Dermis blood vessel endothelial cell (primary cell): ENCODE measurements at places on chromosomes 1 and 21.

- no peak for DNase-seq
Observed at GRCh38 chr1:31976401-31976800, 37.3 kb upstream of the KHDRBS1 start.

DNA sequence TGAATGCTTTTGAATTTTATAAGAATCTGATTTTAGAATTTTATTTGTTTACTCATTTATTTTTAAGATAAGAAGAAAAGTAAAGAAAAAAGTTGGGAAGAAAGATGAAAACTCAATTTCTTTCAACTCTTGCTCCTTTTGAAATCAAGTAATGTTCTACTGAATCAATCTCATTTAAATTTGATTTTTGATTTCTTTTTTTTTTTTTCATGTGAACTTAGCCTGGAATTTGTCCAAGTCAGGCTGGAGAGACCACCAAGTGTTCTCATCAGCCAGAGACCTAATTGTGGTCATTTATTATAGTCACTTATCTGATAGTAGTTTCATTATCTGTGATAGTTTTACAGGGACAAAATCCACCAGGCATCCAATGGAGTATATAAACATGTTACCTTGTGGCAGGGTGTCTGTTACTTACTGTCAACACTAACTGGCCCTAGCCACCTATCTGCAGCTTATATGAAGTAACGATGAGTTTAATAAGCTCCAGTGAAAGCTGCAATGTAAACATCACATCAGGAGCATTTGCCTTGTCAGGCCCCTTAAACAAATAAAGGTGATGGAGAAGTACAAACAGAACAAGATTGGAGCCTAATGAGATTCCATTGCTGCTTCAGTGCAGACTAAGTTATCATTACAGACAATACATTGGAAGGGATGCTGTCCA lies 39.2 kb downstream of the HLX start:
- no peak for DNase-seq

GRCh38 chr1:44315521-44315920 lies 39.5 kb downstream of the ERI3 start:
- no peak for DNase-seq

DNA sequence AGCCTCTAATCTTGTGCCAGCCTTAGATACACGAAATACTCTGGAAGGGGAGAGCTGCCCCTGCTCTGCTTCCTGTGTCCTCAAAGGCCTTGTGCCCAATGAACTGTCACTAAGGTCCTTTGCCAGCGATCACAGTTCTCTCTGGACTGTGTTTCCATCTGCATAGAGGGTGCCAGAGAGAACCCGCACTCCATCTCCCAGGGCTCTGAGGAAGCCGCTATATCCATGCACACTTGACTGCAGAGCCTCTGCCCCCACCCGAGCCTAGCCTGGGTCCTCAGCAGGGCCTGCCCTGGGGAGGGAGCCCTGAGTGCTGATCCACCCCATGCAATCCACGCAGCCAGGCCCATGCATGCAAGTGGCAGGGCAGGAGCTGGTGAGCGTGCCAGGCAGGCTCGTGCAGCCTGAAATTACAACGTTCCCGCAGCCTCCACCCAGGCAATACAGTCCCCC lies 30.6 kb upstream of the KIF21B start:
- DNase-seq = no peak

- no peak for DNase-seq
Observed at GRCh38 chr21:35048183-35048601, 910 bp downstream of the RUNX1 start.

DNA sequence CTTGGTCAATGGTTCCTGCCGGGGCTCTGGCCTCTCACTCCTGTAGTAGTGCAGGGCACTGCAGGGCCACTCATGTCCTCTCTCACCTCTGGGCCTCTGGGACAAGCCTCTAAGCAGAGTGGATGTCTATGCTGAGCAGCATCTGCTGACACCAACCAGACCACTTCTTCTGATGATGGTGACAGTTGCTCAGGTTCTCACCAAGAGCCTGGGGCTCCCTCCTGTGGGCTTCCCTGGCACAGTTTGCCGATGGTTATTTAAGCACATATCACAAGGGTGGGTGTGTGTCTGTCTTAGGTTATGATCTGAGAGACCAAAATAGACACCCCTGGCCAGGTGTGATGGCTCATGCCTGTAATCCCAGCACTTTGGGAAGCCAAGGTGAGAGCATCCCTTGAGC lies 17.4 kb upstream of the GPR137B start:
- no peak for DNase-seq

DNA sequence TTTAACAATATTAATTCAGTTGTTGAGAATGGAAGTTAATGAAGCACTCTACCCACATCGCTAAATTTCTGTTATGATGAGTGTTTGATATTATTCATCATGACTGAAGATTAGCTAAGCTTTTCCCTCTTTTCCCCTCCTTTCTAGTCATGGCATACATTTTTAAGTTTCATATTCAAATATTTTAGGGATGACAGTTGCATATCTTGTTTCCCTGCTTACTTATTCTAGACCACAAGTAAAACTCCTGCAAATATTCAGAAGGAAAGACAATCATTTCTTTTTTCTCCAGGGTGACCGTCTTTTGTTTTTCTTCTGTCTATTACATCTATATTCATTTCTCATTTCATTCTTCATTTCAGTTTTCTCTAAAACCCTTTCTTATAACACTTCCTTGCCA lies 906.0 kb downstream of the ADGRL2 start:
- no peak for DNase-seq

GRCh38 chr1:70438529-70438928 lies 27.5 kb downstream of the CTH start:
- no peak for DNase-seq

- DNase-seq = no peak
Observed at GRCh38 chr1:186429017-186429416, 31.9 kb downstream of the PDC start.

GRCh38 chr1:164640686-164641352 lies 81.8 kb downstream of the PBX1 start:
- no peak for DNase-seq

DNA sequence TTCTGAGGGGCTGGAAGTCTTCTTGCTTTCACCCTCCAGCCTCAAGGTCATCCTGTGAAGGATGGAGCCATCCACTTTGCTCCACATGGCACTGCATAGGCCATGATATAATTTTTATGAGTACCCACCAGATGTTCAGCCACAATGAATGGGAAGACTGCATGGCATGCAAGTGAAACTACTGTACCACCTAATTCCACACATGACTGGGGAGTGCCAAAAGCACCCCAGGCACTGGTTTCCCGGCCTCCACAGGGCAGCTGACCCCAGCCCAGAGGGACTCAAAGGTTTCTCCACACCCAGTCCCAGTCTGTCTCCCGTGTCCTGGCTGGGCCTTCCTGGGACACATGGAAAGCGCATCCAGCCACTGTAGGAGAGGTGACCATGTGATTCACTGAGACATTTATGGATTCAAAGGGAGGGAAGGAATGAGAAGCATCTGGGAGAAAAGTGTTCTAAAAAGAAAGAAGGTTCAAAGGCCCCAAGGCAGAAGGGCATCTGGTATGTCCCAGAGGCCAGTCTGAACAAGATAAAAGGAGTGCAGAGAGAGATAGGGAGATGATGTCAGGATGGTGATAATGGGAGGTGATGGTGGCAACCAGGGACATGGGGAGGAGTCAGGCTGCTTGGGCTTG lies 12.1 kb downstream of the RHOU start:
- no peak for DNase-seq

- DNase-seq = no peak
Observed at GRCh38 chr1:186715887-186716809, 35.9 kb upstream of the PTGS2 start.

- DNase-seq = no peak
Observed at GRCh38 chr1:160708801-160709200, 2.8 kb downstream of the CD48 start.

DNA sequence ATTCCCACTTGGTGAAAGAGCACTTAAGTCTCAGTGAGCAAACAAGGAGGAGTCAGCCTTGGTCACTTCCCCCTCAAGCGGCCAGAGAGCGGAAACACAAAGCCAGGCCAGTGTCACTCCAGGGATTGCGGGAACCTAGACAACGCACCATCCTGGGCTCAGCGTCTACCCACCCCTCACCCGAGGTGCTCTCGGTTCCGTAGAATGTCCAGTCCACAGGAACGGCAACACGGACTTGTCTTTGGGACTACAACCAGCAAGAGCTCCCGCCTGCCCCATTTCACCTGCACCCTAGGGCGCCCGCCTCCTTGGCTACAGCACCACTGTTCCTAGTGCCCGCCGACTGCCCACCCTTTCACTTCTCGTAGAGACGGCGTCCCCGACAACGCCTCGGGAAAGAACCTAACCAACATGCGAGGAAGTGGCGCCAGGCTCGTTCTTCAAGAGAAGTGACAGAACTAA lies 509 bp downstream of the GDAP2 start:
- peak; percentile 78 for DNase-seq

DNA sequence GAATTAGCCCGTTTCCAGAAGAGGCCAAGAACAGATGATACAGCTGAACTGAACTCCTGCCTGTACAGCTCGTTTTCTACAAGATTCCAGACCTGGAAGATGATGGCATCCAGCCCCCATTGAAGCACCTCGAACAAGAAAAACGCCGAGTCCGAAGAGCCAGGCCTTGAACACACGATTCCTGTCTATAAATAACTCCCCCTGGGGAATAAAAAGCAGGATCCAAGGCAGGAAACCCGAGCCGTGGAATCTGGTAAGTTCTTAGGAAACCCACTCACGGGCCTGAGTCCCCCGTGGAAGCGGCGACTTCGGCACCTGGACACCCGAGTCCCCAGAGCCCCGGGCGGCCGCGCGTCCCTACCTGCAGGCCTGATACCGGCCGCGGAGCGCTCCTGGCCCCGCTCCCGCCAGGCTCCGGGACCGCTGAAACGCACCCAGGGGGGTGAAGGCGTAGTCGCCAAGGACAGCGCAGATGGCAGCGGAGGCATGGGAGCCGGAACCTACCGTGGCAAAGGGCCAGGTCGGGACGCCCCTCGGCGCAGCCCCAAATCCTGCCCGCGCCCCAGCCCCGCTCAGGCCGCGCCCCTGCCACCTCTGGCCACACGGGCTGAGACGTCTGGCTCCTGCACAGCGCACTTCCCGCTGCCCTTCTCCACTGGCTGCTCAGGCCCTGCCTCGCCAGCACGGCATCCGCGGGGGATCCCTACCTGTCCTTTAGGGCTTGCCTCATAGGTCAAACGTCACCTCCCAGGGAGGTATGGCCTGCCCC lies 14.0 kb upstream of the HLCS start:
- peak; percentile 22 for DNase-seq

DNA sequence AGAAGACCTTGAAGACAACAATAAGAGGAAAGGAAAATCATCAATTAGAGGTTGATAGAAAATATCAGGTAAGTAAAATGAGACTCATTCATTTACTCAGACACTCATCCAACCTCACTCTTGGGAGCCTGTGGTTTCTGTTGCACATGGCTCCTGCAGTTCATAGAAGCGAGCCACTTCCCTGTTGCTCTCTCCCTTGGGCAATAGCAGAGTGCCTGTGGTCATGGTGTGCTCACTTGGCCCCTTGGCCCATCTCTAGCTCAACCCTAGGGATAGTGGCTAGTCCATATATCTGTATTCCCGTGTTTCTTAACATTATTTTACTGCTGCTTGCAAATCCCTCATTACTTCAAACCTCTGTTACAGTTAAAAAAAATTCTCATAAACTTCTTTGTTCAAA lies 368.6 kb downstream of the PTPRC start:
- DNase-seq = no peak

DNA sequence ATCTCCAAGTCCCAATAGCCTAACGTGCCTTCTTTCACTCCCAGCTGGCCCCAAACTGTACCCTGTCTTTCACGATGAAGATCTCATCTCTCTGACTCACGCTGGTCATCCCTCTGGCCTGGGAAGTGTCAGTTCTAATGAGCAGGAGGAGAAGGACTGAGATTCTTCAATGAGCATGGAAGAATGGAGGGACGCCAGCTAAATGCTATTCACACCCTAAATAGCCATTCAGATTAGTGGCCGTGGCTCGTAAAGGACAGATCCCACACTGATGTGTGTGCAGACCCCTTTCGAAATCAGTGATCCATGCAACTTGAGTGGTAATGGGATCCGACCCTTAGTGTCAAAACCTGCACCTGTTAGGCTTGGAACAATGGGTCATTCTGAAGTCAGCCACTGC lies 75.9 kb upstream of the SMYD2 start:
- no peak for DNase-seq

DNA sequence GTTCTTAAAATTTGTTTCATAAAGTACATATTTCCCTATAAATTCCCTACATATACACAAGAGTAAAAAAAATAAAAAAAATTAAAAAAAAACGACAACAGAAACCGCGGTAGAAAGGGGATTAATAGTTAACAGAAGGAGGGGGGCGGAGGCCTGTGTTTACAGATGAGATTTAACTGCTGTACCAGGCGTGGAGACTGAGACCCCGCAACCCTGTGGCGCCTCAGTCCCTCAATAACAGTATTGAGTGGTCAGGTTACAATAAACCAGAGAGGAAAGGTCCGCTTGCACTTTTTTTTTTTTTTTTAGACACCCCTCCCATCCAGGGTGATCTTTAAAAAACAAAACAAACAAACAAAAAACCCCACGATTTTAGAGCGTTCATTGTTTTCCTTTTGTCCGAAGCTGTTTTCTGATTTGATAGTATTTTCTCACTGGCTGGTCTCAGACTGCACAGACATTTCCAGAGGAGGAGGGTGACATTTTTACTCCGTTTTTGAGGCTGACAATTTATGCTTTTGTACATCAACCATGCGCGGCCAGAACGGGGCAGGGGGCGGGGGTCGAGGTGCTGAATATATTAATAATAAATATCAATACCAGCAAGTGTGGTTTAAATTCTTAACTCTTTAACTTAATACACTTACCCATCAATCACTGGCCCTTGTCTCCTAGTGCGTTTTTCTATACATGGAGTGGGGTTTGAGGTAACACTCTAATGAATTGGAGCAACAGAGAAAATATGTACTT lies 1223.9 kb downstream of the BRINP3 start:
- no peak for DNase-seq

- no peak for DNase-seq
Observed at GRCh38 chr1:196531737-196532524, 76.3 kb downstream of the KCNT2 start.

DNA sequence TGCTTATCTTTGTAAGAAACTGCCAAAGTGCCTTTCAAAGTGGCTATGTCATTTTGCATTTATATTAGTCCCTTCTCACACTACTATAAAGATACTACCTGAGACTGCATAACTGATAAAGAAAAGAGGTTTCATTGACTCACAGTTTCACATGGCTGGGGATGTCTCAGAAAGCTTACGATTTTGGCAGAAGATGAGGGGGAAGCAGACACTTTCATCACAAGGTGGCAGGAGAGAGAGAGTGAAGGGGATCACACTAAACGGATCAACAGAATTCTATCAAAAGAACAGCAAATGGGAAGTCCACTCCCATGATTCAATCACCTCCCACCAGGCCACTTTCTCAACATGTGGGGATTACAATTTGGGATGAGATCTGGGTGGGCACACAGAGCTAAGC lies 1352.0 kb upstream of the B3GALT2 start:
- DNase-seq = no peak
